ENCODE measurements at places on chromosomes 12 and 14.

DNA sequence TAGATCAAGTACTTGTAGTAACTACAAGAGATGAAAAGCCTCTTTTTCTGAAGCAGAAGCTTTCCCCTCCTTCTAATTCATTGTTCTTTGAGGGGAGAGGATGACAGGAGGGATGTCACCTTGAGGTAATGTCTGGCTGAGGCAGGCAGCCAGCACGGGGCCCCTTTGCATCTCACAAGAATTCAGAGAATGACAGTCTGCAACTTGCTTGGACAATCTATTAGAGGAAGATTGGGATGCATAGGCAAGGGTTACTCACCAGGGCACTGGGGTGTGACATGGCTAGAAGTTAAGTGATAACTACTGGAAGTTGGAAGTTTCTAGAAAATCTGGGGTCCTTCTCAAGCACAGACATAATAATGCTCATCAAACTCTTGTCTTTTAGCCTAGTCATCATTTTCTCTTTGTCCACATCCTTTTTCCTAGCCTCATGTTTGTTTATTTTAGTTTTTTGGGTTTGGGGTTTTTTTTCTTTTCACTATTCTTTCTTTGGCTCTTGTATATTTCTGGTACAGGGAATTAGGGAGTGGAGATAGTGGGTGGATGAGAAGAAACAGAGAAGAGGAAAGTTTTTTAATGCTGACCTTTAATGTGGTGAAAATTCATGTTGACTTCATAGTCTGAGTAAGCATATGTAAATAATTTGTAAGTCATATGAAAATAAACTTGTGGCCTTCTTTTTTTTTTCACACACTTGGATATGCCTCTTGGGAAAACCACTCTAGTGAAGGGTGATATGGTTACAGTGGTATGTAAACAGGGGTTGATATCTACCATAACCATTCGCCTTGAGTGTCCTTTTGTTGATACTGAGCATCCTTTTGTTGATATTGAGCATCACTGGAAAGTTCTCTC lies 55.1 kb downstream of the TTLL5 start:
- DNase-seq: no peak

DNA sequence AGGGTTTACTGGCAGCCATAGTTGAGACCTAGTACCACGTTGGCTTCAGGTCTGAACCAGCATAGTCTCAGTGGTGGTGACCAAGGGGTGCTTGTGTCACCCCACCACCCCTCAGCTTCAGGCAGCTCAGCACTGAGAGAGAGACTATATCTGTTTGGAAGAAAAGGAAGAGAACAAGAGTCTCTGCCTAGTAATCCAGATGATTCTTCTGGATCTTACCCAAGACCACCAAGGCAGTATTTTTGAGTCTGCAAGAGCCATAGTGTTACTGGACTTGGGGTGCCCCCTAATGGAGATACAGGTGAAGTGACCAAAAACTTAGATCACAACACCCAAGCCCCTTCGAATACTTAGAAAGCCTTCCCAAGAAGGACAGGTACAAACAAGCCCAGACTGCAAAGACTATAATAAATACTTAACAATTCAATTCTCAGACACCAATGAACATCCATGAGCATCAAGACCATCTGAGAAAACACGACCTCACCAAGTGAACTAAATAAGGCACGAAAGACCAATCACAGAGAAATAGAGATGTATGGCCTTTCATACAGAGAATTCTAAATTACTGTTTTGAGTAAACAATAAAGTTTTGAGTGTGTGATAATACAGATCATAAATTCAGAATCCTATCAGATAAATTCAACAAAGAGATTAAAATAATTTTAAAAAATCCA lies 107.0 kb downstream of the HELB start:
- DNase-seq: peak; percentile 44

DNA sequence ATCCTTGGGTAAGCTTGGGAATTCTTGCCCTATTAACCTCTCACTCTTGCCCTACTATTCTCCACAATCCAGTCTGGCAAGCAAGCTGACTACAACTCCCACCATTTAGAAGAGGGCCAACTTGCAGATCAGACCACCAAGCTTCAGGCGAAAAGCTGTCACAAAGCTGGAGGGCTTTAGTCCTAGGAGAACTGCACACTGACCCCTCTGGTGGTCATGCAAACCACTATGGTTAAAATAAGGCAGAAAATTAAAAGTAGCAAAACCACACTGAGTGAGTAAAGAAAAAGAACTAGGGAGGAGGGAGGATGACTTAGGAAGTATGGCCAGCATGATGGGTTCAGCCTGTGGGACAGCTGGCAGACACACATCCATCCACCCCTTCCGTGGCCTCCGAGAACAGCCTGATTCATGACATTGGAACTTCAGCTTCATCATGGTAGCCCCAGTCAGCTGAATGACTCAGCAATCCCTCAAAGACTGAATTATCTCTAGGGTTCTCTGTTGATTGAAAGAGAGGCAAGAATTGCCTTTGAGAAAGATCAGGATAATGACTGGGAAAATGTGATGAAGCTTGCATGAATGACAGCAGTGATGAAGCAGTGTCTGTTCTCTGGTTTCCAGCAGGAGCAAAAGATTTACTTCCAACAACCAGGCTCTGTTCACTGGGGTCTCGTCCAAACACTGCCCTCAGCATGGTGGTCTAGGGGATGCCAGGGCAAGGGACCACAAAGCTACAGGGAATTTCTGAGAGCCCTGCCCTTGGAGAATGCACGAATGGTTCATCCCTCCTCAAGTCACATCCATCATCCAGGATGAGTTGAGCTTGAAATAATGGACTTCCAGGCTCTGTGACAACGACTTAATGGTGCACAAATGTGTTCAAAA lies 24.4 kb downstream of the PITPNM2 start:
- no peak for DNase-seq

GRCh38 chr14:74504412-74504811 lies 10.8 kb downstream of the ISCA2 start:
- DNase-seq: no peak

DNA sequence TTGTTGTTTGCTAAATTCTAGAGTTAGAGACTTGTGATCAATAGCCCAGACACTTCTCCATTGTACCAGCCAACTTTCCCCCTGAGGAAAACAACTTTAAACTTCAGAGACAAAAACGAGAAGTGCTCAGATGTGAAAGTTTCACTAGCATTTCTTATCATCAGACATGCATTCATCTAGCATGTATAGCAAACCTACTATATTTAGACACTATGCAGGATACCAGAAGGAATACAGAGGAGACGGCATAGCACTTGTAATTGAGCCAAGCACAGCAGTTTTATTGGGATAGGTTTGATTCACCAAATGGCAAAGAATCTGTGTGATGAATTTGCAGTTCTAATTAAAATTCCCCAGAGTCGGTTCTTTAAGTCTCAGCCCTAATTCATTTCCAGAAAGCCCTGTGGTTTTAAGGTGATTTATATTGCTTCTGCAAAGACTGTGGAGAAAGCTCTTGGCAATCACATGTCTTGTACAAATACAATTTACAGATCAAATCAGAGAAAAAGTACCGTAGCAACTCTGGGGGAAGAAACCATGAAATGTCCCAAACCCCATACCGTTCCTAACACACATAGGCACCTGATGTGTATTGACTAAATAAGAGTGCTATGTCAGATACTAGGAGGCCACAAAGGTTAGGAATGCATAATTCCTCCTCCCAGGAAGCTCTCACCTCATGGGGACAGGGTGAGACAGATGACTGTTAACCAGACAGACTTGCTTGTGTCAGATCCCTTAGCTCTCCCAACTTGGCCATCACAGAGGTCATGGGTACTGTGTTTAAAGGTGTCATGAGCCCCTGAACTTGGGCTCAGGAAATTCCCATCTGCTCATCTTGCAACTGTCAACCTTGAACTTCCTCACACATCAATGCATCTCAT lies 69.6 kb upstream of the KRAS start:
- no peak for DNase-seq

DNA sequence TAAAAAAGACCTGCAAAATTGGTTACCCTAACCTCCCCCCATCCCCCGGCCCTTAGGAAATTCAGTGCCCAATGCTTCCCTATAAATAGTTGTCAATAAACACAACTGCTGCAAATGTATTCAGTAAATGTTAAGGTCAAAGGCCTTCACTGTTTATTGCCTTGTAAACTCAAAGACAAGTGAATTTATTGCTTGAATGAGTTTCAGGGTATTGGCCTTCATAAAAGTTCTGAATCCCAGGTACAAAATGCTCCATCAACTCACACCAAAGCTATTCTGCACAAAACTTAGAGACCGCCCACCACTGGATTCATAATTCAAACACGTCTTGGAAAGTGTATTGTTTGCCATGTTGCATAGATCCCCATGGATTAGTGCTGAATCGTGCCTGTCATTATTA lies 63.3 kb upstream of the CDKN3 start:
- DNase-seq: no peak

DNA sequence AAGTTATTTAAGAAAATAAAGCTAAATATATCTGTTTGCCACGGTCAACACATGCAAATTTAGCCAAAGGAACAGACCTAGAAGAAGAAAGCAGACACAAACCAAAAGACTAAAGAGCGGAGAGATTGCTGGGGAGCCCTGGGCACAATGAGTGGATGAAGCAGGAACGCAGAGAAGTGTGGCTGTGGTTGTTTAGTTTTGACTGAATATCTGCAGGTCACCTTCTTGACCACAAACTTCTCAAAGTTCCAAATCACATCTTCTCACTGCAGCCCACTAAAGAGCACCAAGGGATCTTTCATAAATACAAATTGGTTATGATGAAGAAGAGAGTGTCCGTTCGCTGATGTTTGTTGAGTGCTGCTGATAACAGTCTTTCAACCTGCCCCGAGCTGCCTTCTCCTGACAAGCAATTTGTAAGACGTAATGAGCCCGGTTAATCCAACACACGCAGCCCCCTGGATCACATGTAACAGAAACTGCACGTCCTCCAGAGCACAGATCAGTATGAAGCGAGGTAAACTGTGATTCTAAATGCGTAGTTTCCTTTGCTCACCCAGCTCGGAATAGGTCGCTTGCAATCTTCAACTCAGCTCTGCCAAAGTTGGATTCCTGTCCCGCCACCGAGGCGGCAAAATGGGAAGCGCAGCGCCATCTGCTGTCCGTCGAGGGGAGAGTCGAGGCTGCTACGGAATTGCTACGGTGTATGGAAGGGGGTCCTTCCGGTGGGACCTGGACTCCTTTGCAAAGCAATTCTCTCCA lies 120.8 kb downstream of the GXYLT1 start:
- peak; percentile 58 for DNase-seq

GRCh38 chr14:99872786-99873440 lies 79.7 kb downstream of the EML1 start:
- no peak for DNase-seq

- DNase-seq: no peak
Measured at GRCh38 chr14:77306416-77306815, 14.3 kb downstream of the POMT2 start.

DNA sequence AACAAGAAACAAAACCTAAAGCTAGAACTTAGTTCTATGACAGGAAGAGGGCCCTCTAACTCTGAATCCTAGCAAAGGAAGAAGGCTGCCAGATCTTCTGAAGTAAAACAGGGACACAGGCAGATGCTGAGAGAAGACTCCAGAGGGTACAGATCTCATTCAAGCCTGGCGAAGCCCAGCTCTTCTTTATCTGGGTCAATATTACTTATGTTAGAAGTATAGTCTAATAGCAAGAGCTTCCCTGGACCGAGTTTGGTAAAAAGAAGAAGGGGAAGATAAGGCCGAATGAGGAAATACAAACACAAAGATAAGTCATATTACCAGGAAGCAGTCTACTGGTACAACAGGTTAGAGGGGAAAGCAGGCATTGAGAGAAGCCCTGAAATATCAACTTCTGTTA lies 79.9 kb upstream of the CCDC91 start:
- no peak for DNase-seq

- DNase-seq: no peak
Measured at GRCh38 chr14:52349731-52350130, 35.6 kb downstream of the PTGER2 start.

DNA sequence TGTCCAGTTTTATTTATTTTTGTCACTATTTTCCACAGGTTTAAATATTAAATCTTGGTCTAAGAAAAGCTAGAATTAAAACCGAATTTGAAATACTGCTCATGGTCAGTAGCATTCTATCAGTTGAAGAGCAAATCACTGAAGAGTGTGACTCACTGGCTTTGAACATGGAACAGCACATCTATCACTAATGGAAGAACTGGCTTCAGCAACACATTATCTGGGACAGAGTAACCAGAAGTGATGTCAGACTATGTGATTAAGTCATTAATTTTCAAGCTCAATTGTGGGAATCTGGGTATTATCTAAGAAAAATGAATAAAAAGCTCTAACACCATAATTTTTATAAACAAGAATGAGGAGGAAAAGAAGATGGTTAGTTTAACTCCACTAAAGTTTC lies 527.5 kb downstream of the TMTC2 start:
- DNase-seq: no peak

- DNase-seq: no peak
Measured at GRCh38 chr12:6852651-6853354, 853 bp downstream of the USP5 start.

GRCh38 chr12:122356192-122356635 lies 66.3 kb downstream of the CLIP1 start:
- DNase-seq: peak; percentile 60

Data from SK-N-MC (cell line).